ENCODE measurements at places on chromosomes 1 and 21. TPM values are rescaled to one million over a fixed set of nuclear protein-coding genes. Genes with fewer than 3 reads are reported as not detected.

DNA sequence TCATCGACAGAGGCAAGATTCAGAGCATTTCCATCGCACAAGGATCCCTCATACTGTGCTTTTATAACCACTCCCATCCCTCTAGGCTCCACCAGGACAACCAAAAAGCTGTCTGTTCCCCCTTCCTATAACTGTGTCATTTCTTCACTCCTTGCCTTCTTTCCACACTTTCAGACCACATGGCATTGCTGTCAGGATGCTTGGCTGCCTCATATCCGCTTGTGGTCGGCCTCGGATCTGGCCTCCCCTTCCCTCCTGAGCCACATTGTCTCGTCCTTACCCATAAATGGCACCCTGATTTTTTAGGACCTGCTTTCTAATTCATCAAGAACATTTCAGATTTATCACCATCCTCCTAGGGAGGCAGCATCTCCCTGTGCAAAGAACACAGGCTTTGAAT is 80.5 kb downstream of the HIVEP3 start:
- no peak for DNase-seq

- no peak for DNase-seq
Measured at GRCh38 chr21:46206163-46207005, 22.1 kb upstream of the SPATC1L start.

GRCh38 chr1:244957525-244957924 is 93.2 kb upstream of the HNRNPU start:
- no peak for DNase-seq

DNA sequence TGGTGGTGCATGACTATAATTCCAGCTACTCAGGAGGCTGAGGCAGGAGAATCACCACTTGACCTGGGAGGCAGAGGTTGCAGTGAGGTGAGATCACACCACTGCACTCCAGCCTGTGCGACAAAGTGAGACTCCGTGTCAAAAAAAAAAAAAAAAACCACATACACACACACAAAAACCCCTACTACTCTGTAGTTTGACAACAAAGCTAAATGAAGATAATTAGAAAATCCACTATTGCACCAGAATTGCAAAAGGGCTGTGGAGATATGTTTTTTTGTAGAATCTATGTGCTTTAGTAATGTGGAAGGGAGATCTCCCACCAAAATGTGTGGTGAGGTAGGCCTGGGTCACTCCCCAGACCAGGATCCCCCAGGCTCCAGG is 32.2 kb upstream of the KHDRBS1 start:
- no peak for DNase-seq

DNA sequence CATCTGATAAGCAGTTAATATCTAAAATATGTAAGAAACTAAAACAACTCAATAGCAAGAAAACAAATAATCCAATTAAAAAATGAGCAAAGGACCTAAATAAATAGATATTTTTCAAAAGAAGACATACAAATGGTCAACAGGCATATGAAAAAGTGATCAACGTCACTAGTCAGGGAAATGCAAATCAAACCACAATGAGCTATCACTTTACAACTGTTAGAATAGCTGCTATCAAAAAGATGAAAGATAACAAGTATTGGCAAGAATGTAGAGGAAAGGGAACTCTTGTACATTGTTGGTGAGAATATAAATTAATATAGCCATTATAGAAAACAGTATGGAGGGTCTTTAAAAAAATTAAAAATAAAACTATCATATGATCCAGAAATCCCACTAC is 40.7 kb upstream of the NEK7 start:
- DNase-seq, result no peak

DNA sequence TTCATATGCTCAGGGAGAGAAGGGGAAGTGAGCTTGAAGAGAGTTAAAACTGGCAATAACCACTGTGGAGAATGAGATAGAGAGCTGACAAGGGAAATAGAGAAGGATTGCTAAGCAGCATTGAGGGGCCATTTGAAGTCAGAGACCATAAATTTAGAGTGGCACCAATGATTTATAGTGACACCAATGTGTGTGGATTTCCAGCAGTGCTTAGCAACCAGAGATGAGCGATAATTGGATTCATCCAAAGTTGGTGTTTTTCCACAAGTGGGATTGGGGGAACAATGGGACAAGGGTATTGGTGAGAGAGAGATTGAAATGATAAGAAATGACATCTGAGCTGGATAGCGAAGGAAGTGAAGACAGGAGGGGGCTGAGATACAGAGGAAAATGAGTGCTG is 114.1 kb downstream of the C1orf94 start:
- DNase-seq, result no peak

- no peak for DNase-seq
Measured at GRCh38 chr1:156060937-156061636, at the start of gene RAB25. RAB25 (plus strand) TSS chr1:156061160; CDS start chr1:156061401, 241 bp downstream.

GRCh38 chr21:46220275-46220810 is 8.2 kb downstream of the LSS start:
- no peak for DNase-seq

DNA sequence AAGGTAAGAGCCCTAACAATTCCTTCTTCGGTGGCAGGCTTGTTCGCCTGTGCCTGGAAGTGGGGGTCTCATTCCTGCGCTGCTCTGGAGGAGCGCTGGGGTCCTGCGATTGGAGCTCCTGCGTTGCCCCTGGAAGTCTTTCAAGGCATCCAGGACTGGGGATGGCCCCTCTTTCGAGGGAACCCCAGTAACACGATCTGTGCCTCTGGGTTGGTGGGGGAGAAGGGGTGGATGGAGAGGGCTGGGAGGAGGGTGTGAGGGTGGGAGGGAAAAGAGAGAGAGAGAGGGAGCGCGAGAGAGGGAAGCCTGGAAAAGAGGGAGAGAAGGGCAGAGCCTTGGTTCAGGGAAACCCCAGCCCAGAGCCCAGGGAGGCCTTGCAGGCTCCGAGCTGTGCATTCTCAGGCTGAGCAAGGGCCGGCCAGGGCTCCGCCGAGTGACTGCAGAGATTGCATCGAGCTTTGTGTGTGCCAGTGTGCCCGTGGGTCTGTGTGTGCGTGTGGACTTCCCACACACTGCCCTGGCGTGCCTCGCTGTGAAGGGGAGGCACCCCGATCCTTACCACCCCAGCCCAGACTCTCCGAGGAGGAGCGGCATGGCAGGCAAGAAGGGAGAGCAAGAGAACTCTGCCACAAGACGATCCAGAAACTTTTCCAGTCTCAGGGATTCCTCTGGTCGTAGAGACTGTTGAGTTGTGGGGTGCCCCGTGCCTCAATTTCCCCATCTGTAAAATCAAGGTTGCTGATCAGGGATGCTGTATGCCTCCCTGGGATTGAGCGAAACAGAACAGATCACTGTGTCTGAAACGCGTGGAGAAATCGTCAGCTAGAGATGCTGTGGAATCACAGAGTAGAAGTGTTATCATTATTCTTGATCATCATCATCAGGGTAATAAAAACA is 619 bp downstream of the BCL9 start:
- peak; percentile 48 for DNase-seq

- DNase-seq, result peak; percentile 83
Measured at GRCh38 chr1:37471345-37472231, 2.8 kb upstream of the ZC3H12A start.

DNA sequence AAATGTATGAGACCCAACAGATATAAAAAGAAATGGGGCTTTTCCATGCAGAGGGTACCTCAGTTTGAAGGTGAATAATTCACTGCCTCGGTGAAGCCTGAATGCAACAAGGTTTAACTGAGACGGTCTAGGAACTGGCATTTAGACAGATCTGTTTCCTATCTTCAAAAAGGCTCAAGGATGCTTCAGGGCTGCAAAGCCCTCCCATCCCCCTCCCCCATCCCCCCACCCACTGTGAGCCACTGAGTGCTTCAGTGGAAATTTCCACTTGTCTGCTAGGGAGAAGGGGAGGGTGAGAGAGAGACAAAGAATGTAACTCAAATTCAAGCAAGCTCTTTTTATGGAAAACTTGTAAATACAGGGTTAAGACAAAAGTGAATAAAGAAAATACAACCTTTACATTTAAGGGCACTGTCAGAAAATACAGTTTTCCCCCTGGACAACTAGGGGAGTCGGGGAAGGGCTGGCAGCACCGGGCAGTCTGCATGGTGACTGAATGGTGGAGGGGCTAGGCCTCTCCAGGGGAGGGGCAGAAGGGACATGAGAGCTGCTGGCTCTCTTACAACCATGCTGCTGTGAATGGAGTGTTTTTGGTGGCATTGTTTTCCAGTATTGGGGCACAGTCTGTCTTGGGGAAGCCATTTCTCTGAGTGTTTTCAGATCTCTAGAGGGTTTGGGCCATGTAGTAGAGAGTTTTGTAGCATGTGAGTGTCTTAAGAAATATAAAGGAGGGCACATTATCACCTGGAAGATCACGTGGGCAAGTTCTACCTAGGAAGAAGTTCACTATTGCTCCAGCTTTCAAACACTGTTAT is 56.7 kb downstream of the MRPS6 start:
- no peak for DNase-seq

DNA sequence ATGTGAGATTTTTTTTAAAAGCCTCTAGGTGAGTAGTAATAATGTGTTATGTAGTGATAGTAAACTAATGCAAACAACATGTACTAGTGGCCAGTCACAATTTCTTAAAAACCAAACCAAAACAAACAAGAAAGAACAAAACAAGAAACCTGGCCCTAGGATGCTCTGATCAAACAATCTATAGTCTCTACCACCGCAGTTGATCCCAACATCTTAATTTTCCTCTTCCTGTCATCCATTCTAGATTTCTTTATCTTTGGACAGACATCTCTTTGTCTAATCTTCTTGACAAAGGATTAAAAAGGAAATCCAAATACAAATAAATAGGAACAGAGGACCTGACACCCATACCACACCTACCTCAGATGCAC is 188.2 kb upstream of the ADAMTS5 start:
- no peak for DNase-seq

DNA sequence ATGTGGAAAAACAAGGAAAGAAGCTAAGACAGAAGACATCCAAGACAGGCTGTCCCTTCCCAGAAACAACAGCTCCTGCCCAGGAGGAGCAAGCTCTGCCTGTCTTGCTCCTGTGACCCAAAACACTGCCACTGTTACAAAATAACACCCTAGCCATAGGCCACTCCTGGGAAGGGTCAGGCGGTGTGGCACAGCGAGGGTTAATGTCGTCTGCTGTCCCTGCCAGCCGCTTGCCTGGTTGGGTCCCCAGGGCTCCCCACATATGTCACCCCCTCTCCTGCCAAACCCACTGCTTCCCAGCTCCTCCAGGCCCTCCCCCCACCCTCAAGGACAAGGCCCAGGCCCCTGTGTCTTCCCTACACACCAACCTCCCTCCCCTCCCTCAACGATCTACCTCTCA is 3.9 kb upstream of the NHLH1 start:
- DNase-seq, result no peak

DNA sequence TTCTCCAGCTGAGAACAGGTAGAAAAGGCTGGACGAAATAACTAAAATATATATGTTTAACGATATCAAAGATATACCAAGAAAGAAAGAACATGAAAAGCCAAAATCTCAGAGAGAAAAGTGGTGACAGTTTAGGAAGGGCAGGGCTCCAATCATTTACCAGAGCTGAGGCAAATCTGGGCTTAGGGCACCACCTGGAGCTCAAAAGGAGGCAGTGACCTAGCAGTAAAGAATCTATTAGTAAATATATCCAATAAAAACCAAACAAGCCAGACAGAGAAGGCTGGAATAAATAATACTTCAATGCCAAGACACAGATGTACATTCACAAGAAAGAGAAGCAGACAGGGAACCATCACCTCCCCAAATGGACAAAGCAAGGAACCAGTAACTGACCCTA is 43.5 kb downstream of the CHIA start:
- DNase-seq, result no peak

GRCh38 chr1:230277201-230278025 is 148.7 kb downstream of the PGBD5 start:
- DNase-seq, result no peak

DNA sequence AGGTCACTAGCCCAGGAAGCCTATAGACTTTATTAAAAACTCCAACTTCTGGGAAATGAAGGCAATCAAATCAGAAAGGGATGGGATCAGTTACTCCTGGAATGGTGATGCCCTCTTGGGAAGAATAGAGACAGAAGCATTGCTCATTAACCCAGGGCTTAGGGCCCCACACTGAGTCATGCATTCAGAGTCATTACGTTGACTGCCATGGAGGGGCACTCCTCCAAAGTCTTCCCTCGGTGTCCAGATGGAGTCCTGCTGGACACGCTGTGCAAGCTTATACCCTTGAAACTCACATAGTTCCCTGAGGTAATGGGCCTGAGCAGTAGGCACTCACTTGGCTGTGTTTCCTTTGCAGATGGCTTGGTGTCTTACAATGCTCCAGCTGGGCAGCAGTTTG is 35.2 kb upstream of the HSD17B7 start:
- DNase-seq, result no peak

DNA sequence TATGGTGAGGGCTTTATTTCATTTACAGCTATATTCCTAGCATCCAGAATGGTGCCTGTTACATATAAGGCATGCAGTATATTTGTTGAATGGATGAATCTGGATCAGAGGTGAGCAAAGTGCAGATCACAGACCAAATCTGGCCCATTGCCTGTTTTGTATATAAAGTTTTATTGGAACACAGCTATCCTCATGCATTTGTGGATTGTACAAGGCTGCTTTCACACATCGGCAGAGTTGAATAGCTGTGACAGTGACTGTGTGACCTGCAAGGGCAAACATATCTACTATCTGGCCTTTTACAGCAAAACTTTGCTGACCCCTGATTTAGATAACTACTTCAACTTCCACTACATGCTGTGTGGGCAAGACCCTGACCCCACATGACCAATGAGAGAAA is 54.0 kb upstream of the MRPS6 start:
- no peak for DNase-seq

- DNase-seq, result no peak
Measured at GRCh38 chr1:114002492-114003239, 23.4 kb downstream of the OLFML3 start.

The PLA2G2F gene
- total RNA-seq, result not detected

The DIPK1A gene
- total RNA-seq, result 6.5 TPM

The TSTD1 gene
- total RNA-seq, result 18.3 TPM

The TM2D1 gene
- total RNA-seq, result 44.0 TPM

The C1orf226 gene
- total RNA-seq, result 6.4 TPM

The LCE7A gene
- total RNA-seq, result not detected

The PBX1 gene
- total RNA-seq, result 60.4 TPM

The TFF1 gene
- not detected for total RNA-seq

The OR6K3 gene
- total RNA-seq, result not detected

The TFAP2E gene
- not detected for total RNA-seq

The TBX19 gene
- total RNA-seq, result 0.20 TPM

The RASSF5 gene
- 5.1 TPM for total RNA-seq

The ZNF695 gene
- total RNA-seq, result 0.06 TPM

The LRRC52 gene
- total RNA-seq, result 0.44 TPM

All from heart left ventricle (tissue), 16 donors.